ENCODE measurements at places on chromosomes 12 and 14.

- DNase-seq: no peak
These were observed 82.4 kb downstream of the ITPK1 start for GRCh38 chr14:93033084-93033982.

- no peak for DNase-seq
These were observed 20.6 kb upstream of the CLEC2D start for GRCh38 chr12:9648701-9649531.

DNA sequence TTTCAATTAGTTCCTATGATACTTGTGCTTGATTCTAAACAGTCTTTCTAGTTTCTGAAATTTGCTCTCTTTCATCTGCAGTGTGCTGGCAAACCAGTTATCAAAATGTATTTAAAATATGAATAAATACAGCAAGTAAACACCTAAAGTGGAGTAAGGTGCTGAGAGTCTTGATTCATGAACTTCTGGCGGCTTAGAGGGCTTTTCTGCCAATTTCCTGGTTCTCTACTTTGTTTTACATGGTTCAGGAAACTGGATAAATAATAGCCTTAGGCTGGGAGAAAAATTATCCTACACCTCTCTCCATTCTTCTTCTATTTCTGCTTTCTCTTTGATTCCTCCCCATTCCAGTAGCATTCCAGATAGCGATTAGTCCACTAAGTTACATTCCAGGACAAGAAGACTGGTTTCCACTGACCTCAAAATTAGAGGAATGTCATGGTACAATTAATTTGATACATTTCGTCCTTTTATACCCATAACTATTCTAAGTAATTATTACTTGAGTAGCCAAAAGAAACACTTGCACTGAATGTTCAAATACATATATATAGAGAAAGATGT, 14.9 kb downstream of the ATP2B1 start:
- peak; percentile 28 for DNase-seq

GRCh38 chr12:72346363-72346944, 74.3 kb downstream of the TRHDE start:
- DNase-seq: peak; percentile 80

DNA sequence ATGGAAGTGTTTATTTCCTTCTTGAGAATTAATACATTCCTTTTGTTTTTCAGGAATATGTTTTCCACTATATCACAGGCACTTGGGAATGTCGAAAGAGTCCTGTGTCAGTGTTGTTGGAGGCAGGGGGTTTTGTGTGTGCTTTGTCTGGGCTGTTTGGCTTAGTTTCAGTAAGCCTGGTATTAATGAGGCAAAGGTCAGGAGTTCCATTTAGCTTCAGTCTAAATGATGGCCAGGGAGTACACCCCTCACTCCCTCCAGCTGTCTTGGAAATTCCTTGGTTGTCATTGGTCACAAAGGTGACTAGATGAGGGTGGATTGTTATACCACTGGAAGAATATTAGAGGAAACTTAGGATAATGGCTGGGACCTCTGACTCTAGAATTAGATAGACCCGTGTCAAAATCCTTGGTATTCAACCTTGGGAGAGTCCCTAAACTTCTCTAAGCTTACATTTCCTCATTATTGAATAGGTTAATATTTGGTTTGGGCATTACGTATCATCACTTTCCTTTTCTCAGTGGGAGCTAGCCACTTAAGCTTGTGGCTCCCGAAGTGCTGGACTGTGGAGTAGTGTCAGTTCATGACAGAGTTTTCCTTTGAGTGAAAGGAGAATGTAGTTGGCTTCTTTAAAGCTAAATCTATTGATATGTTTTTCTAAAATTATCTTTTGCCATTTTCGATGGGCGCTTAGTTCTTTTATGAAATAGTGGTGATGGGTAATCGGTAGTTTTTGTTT, 5.2 kb downstream of the FRS2 start:
- DNase-seq: peak; percentile 31

- DNase-seq: peak; percentile 34
These were observed 3.8 kb upstream of the YBX3 start for GRCh38 chr12:10726945-10727344.

DNA sequence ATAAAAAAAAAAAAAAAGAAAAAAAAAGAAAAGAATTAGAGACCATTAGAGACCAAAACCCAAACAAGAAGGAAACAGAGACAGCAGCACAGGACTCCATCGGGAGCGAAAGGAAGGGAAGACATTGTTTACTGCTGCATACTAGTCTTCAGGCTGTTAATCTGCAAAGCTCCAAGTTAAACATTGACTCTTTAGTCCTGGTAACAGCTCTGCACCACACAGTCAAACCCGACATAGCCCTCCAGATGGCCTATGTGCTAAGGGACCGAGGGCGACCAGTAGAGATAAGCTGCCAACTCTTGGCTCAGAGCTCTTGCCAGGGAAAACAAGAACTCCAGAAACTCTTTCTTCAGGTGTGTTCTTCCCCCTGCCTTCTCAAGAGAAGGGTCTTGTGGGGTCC, 7.8 kb downstream of the P2RX4 start:
- no peak for DNase-seq

- DNase-seq: peak; percentile 72
These were observed 128.6 kb upstream of the HIF1A start for GRCh38 chr14:61566537-61567225.

DNA sequence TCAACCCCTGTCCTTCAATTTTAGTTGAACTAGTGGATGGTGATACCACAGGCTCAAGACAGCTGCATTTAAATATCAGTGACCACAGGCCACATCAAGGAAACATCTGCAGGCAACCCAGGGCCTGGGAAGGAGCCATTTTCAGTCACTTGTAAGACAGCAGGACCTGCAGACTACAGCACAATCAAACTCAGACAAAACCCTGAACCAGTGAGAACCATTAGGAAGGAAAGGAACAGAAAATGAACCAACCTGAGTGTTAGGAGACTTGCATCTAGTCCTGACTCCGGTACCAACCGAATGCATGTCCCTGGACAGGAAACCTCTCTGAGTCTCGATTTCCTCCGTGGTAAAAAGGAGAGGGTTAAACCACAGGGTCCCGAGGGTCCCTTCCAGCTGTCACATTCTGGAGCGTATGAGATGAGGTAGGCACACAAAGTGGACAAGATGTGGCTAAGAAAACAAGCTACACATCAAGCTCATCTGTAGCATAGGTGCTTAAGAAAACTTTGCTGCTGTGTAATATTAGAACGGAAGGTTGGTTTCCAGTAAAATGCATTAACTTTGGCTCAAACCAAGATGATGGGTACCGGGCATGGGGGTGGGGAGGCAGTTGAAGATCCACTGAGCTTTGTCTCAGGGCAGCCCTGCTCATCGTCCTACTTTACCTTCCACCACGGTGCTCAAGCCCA, 1.6 kb upstream of the CDKN1B start:
- DNase-seq: no peak

DNA sequence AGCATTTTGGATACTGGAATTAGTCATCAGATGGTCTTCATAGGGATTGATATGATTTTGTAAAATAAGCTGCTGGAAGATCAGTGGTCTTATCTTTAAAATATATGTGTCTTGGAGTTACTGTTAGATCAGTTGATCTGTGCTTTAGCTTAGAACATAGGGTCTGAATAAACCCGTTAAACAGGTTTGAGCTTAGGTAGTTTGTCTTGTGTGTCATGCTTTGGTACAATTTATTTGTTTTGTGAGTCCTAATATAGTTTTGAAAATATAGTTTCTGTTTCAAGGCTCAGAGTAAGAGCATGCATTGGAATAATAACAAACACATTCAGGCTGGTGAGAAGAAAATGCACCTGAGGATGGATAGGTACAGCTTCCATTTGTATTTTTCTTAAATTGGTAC, 505.0 kb downstream of the SLC16A7 start:
- DNase-seq: no peak

DNA sequence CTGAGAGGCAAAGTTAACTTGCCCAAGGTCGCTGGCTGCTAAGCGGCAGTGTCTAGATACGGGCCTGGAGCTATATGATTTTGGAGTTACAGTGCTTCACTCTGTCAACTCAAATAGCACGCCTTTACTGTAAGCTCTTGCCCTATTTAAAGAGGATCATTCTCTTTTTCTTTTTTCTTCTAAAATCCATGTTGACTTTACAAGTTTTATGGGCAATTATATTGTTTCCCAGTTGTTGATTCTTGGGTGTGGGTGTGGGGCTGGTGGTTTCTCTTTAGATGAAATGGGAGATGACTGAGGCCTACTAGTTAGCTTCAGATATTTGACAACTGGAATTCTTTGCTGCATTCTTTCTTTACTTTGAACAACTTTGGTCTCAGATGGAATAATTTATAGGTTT, 70.7 kb downstream of the C12orf75 start:
- no peak for DNase-seq

DNA sequence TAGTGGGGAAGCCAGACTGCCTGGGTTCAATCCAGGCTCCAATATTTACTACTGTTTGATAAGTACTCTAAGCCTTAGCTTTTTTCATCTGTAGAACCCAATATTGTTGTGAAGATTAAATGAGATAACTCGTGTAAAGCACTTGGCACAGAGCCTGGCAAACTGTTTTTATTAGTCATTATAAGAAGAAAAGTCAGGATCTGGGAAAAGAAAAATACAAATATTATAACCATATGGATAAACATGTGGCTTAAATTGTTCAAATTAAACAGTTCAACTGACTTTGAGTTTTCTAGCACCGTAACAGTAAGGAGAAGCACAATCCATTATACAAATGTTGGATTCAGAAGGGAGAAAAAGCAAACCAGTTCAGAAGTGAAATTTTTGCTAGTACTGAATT, 22.0 kb upstream of the CDK17 start:
- peak; percentile 68 for DNase-seq

DNA sequence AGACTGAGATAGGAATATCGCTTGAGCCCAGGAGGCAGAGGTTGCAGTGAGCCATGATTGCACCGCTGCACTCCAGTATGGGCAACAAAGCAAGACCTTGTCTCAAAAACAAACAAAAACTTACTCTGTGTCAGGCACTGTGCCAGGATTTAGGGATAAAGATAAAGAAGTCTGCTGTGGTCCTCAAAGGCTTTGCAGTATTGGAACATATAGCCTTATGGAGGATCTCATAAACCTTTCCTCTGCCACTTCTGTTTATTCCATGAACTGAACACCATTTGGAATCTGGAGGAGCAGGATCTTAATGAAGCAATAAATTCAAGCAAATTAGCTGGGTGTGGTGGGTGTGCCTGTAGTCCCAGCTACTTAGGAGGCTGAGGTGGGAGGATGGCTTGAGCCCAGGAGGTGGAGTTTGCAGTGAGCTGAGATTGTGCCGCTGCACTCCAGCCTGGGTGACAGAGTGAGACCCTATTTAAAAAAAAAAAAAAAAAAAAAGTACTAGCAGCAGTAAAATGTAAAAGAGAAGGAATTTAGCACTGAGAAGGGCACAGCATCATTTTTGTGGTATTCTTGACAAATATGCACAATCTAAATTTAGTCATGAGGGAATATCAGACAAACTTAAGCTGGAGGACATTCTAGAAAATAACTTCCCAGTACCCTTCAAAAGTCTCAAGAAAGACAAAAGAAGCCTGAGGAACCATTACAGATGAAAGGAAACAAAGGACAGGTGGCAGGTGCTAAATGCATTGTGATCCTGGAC, 27.1 kb downstream of the BMAL2 start:
- DNase-seq: peak; percentile 15

DNA sequence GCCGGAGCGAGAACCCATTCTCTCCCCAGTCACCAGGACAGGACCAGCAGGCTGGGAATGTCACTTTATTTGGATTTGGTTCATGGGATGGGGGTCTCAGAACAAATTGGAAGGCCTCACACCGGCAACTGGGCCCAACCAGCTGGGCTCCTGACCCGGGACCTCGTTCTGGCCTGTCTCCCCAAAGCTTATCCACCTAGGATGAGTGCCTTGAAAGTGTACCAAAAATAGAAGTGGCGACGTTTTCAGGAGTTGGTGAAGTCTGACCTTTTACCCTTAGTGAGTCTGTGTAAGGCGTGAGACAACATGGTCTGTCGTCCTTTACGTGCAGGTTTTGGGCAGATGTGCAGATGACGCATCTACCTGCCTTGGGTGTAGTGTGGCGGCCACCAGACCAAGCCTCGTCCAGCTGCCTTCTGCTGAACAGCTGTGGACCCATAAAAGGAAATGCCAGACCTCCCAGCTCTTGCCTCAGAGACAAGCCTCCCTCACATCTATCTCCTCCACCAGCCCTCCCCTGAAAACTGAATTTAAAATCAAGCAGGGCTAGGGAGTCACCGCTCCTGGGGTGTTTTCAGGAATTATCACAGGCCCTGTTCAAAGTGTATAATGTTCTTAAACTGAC, 36.6 kb upstream of the CLMN start:
- no peak for DNase-seq

DNA sequence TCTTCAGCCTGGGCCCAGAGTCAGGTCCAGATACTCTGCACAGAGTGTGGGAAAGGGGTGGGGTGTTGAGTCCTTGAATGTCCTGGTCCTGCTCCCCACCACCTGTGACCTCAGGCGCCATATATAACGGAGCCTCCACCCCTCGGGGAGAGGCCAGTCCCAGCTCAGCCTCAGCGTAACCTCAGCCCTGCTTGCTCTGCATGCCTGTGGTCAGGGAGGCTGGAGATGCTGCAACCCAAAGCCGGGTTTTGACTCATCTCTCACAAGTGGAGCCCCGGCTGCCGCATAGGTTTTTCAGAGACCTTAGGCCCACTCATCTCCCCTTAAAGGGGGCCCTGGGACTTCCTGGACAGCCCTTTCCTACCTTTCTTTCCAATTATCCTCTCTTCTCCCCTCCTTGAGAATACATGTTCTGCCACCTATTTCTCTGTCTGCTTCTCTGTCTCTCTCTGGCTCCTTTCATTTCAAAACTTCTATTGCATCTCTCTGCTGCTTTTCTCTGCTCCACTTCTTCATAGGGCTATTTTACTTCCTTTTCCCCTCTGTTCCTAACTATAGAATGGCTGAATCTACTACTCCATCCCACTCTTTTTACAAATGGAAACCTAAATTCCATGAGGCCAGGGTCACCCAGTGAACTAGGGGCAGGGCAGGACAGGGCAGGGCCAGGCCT, 1.2 kb downstream of the ITGB7 start:
- peak; percentile 86 for DNase-seq

- no peak for DNase-seq
These were observed 9.7 kb downstream of the KRT72 start for GRCh38 chr12:52591521-52591920.

DNA sequence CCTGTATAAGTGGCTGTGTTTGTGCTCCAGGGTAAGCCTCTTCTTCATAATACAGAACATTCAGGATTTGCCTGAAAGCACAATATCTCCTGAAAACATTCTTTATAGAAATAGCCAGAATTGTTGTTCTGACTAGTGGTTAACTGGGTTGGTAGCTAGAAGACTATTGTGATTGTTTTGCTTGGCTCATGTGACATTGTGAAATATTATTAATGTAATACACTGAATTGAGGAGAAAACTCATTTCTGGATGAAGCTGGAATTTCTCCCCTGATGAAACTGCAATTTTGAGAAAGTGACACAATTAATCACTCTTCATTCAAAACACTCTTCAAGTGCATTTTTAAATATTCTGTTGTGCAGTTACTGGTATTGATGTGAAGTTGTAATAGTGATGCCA, 172.3 kb upstream of the PTPRQ start:
- no peak for DNase-seq

- DNase-seq: no peak
These were observed 141.5 kb downstream of the CEP83 start for GRCh38 chr12:94318181-94318580.
